Cardiac ventricle fibroblast (primary cell): ENCODE measurements at places on chromosomes 12 and 14. TPM values are rescaled to one million over a fixed set of nuclear protein-coding genes. Genes with fewer than 3 reads are reported as not detected.

Gene LEMD3
- total RNA-seq: 17.4 and 27.5 TPM in 2 replicates

Gene OTOGL
- total RNA-seq: 0.15 and 0.31 TPM in 2 replicates

Gene DBX2
- total RNA-seq: not detected in 2 replicates

Gene MYF6
- not detected in 2 replicates for total RNA-seq

Gene AKAP3
- total RNA-seq: 0.68 and 2.1 TPM in 2 replicates

Gene HOXC12
- not detected in 2 replicates for total RNA-seq

Gene OSGEP
- 27.0 and 34.1 TPM in 2 replicates for total RNA-seq

Gene AQP2
- total RNA-seq: 0.31 TPM in 1 of 2 replicates, not detected in the other

Gene FITM1
- 0.20 TPM in 1 of 2 replicates, not detected in the other for total RNA-seq

Gene TAS2R43
- not detected in 2 replicates for total RNA-seq

Gene OLR1
- not detected in 2 replicates for total RNA-seq

Gene ASB8
- 17.8 and 27.3 TPM in 2 replicates for total RNA-seq
